Mesothelial cell of epicardium (in vitro differentiated cells): ENCODE measurements at places on chromosomes 16 and 17. TPM values are rescaled to one million over a fixed set of nuclear protein-coding genes. Genes with fewer than 3 reads are reported as not detected.
A peak's percentile ranks its signal among the peaks of the same experiment; 100 is the strongest.

DNA sequence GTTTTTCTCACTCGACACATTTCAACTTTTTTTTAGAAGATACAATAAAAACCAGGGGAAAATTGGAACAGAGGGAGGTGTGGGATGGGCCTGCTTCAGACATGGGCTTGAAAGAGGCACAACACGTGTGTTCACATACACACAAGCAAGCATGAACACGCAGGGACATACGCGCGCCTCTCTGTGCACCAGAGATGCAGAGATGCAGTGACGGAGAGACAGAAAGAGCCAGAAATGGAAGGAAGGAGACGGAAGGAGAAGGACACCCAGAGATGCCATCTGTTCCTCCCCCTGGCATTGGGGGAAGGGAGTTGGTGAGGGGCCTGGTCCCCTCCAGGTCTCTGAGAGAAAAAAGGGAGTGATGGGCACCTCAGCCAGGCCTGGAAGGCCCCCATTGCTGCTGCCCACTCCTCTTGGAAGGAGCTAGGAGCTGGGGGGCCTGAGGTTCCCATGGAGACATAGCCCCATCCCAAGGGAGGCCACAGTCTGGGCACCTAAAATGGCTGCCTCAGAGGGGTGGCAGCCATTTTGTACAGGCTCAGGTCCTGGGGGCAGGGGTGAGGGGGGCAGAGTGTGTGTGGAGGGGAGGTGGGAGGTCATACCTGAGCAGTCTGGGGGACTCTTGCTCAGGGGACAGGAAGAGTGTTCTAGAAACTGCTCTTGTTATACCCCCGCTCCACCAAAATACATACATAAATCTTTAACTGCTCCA lies 3.8 kb upstream of the NEUROD2 start:
- H3K4me1 ChIP-seq: peaks cover 4% of the 10 kb centered on the region
- H3K27ac ChIP-seq: no peak overlapping the region
- DNase-seq: no peak

Gene KCNG4
- not detected in 3 replicates for total RNA-seq

- H3K27me3 ChIP-seq: no peaks in the 10 kb centered on the region
- peak overlapping the region; percentile 89 for H3K4me3 ChIP-seq
- peaks cover 49% of the 10 kb centered on the region for H3K4me1 ChIP-seq
- H3K27ac ChIP-seq: peak overlapping the region; percentile 93
Measured at GRCh38 chr17:37490638-37491614, 1.2 kb downstream of the DUSP14 start.

Gene HOXB2
- 46.6 to 47.2 TPM (median 46.7 TPM) in 3 replicates for total RNA-seq

Gene PPP1R27
- total RNA-seq: 0.35 TPM in 1 of 3 replicates, not detected in the others

DNA sequence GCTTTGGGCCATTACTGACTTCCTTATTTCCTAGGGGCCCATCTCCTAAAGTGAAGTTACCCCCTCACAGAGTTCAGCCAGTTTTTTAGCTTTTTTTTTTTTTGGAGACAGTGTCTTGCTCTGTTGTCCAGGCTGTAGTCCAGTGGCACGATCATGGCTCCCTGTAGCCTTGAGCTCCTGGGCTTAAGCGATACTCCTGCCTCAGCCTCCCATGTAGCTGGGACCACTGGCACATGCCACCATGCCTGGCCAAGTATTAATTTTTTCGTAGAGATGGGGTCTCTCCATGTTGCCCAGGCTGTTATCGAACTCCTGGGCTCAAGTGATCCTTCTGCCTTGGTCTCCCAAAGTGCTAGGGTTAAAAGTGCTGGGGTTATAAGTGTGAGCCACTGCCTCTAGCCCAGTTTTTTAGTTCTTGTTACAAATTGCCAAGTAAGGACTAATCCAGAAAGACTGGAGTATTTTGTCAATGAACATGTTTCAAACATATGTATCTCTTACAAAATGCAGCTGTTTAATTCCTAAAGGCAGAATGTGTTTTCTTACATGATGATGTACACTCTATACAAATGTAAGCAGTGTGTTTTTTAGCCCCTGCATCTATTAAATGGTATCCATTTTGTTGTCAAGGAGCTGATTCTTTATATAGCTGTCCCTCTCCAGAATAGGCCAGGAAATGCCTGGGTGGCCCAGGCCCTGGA lies 49.1 kb upstream of the IL34 start:
- H3K36me3 ChIP-seq: no peaks in the 10 kb centered on the region
- H3K4me1 ChIP-seq: peaks cover 5% of the 10 kb centered on the region
- DNase-seq: no peak
- H3K27ac ChIP-seq: no peak overlapping the region

Gene IRX6
- total RNA-seq: 0.34 to 0.44 TPM (median 0.38 TPM) in 3 replicates

Gene CPPED1
- 7.7 to 8.7 TPM (median 7.8 TPM) in 3 replicates for total RNA-seq

Gene NUP93
- total RNA-seq: 66.3 to 74.6 TPM (median 69.1 TPM) in 3 replicates

Gene CHST4
- total RNA-seq: not detected in 3 replicates

DNA sequence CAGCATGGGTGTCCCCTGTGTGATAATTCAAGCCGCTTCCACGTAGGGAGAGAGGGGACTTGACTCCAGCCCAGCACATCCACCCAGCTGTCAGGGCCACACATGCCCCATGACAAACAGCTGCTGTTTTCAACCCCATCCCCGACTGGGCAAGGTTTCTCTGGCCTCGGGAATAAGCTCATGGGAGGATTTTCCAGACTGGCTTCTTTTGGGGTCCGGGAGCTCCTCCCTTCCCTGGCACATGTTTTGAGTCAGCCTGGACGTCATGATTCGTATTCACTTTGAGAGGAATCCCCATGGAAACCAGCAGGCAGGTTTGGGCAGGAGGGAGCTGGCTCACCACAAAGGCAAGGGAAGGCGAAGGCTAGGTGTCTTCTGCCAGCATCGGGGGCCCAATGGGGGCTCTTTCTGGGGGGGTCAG lies 156.4 kb downstream of the CMIP start:
- no peak overlapping the region for H3K4me3 ChIP-seq
- peaks cover 42% of the 10 kb centered on the region for H3K4me1 ChIP-seq
- H3K36me3 ChIP-seq: no peaks in the 10 kb centered on the region
- no peak for DNase-seq

DNA sequence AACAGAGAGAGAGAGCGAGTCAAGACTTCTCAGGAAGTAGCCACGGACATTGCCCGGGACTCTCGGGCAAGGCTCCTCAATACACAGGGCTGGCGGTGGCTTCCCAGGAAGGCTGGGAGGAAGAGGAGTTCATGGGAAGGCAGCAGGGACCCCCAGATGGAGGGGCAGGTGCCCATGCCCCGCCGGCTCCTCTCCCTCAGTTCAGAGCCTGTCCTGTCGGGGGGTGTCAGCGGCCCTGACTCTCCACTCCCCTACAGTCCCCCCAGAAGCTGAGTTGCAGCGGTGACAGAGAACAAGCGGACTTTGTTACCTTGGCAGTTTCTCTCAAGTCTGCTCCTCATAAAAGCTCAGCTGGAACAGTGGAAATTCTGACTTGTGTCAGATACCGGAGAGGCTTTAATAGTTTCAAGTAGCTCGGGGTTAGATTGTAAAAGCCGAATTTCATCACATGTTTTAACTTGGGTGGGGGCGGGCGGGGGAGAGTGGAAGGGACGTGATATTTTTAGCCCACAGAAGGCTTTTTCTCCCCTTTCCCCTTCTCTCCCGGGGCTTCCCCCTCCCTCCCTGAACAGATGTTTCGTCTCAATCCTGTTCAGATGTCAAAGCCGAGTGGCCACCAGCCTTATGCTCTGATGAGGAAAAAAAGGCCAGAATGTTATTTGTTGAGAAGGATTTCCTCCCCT lies 65.2 kb downstream of the NKD1 start:
- no peak overlapping the region for H3K4me3 ChIP-seq
- no peak for DNase-seq
- peaks cover 13% of the 10 kb centered on the region for H3K36me3 ChIP-seq
- H3K27ac ChIP-seq: peak overlapping the region; percentile 86
- H3K27me3 ChIP-seq: no peaks in the 10 kb centered on the region
- peaks cover 50% of the 10 kb centered on the region for H3K4me1 ChIP-seq

- peaks cover 16% of the 10 kb centered on the region for H3K36me3 ChIP-seq
- no peak for DNase-seq
- H3K4me3 ChIP-seq: no peak overlapping the region
- no peaks in the 10 kb centered on the region for H3K4me1 ChIP-seq
- H3K27ac ChIP-seq: no peak overlapping the region
- H3K27me3 ChIP-seq: no peaks in the 10 kb centered on the region
Measured at GRCh38 chr16:2178321-2179106, 17.9 kb downstream of the CASKIN1 start.

DNA sequence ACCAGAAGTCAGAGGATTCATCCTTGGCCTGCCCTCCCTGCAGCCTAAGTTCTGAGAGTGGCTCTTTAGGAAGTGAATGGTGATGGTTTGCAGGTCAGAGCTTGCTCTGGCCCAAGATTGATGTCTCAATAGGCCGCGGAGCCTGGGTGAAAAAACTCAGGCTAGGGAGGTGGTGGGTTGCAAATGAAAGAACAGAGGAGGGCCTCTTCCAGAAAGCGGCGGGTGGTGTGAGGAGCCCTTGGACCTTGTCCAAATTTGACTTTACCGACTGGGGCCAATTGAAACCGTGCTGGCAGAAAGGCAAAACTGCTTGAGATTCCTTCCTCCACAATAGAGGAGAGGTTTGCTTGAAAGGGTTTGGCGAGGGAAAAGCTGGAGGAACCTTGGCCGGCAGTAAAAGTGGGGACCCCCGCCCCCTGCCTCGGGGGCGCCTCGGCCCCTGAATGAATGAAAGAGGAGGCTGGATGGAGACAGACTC lies 331.3 kb downstream of the SEC14L1 start:
- H3K4me1 ChIP-seq: peaks cover 90% of the 10 kb centered on the region
- H3K36me3 ChIP-seq: peaks cover 10% of the 10 kb centered on the region
- H3K27ac ChIP-seq: peak overlapping the region; percentile 91
- H3K27me3 ChIP-seq: no peaks in the 10 kb centered on the region
